ENCODE measurements at places on chromosomes 3 and 15.

- no peak for DNase-seq
These were observed 13.0 kb upstream of the CACNA2D2 start for GRCh38 chr3:50516440-50516871.

DNA sequence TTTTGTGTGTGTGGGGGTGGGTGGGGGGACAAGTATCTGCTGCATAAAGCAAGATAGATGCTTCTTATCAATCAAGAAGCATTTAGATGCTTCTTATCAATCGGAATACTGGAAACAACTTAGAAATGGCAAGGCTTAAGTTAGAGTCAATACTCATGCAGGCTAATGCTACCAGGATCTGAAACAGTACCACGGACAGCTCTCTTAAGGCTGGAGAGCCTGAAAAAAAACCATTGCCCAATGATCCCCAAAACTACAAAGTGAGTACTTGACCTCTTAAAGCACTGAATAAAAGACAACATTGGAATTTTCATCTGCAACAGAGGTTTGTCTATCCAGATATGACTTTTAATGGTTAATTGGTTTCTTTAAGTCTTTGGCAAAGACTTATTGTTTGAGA is 262.3 kb downstream of the GAP43 start:
- DNase-seq: no peak

- no peak for DNase-seq
These were observed 7.7 kb downstream of the CCRL2 start for GRCh38 chr3:46414739-46415138.

DNA sequence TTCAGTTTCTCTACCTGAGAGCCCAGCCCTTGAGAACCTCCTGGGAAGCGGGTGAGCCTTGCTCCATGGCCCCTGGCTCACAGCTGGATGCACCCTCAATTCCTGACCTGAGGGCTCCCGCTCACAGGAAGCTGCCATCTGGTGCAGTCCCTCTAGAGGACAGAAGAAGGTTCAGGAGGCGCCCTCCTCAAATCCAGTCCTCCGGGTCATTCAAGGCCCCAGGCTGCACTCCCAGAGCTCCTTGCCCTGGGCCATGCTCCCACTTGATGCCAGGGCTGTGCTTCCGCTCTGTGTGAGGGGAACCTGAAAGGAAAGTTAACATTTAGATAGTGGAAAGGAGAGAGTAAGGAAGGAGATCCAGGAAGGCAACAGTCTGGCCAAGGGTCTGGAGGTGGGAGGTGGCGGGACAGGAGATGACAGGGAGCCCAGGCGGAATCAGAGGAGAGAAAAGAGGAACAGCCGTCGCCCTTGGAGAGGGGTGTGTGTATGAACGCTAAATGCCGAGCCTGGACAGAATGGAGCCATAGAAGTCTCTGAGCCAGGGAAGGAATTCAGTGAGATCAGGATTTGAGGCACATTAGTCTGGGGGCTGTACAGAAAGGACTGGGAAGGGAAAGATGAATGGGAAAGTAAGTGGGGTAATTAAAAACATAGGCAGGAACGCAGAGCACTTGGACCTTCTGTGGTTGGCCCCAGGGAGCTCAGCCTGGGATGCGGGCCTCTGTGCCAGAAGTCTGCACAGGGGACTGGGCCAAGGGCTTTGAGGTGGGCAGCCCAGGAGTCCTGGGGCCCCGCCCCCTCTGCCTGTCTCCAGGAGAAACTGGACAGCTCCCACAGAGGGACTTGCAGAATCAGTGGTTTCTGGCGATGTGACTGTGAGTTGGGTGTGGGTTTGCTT is 26.1 kb downstream of the TBC1D21 start:
- no peak for DNase-seq

- no peak for DNase-seq
These were observed 41.4 kb downstream of the MRPS25 start for GRCh38 chr3:15023719-15024118.

DNA sequence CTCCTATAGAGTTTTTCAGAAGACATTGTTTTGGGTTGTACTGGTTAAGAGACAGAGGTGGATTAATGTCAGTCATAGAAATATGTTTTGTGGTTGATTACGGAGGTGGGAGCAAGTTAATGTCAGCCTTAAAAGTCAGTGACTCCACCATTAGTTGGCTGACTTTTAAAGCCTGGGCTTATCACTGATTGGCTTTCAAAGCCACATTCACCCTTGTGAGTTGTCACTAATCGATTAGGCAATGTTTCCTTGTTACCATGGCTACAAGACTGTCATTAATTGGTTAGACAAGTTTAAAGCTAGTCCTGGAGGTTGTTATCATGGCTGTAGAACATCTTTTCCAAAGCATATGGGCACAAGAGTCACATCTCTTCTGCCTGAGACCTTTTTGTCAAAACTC is 73.0 kb downstream of the NEO1 start:
- DNase-seq: no peak

- DNase-seq: no peak
These were observed 34.0 kb downstream of the DZIP3 start for GRCh38 chr3:108623504-108623903.

DNA sequence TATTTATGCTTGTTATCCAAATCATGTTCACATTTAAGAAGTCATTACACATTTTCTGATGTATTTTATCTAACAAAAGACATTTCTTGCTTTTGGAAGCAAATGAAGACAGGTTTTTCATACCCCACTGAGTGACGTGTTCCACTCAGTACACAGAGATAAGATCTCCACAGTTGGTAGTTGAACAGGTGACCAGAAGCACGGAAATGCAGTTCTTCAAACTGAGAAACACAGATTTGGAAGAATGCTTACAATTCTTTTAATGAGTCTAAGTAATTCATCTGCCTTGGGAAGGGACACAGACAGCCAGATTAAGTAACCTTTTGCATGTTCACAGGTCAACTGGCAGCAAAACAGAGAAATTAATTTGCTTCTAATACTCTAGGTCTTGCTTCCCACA is 23.1 kb downstream of the PTX3 start:
- DNase-seq: no peak

DNA sequence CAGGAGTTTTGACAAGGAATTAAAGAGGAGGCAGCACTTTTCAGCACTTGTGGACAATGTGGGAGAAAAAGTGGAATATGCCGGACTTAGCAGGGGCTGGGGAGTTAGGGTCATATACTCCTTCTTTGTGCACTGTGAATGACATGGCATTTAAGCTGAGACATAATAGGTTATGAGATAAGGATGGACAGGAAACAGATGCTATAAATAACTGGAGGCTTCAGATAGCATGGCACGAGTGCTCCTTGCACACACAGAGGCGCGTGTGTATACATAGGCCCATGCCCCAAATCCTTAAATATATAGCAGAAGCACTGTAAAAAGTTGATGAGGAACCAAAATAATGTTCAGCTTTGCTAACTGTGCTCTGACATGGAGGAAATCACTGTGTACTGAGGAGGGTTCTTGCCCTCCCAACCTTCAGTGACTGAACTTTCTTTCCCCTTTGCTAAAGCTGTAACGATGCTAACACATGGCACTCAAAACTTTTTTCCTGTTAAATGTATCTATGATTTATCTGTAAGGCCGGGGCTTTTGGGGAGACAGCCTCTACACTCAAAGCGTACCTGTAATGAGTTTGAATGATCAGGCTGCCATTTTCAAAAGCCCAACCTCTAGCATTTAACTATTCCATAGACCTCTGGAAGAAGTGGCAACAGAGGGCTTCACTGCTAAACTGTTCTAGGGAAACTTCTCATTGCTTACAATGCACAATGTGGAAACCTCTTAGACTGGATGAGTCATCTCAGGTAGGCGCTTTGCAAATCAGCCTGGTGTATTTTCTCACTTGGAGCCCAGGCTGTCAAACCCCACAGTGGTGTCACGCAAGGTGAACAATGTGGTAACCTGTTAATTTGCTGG is 784.6 kb downstream of the NR2F2 start:
- DNase-seq: no peak

- no peak for DNase-seq
These were observed 19.7 kb downstream of the RAB11A start for GRCh38 chr15:65888981-65889380.

GRCh38 chr3:171306631-171307030 is 153.6 kb downstream of the TNIK start:
- peak; percentile 97 for DNase-seq

DNA sequence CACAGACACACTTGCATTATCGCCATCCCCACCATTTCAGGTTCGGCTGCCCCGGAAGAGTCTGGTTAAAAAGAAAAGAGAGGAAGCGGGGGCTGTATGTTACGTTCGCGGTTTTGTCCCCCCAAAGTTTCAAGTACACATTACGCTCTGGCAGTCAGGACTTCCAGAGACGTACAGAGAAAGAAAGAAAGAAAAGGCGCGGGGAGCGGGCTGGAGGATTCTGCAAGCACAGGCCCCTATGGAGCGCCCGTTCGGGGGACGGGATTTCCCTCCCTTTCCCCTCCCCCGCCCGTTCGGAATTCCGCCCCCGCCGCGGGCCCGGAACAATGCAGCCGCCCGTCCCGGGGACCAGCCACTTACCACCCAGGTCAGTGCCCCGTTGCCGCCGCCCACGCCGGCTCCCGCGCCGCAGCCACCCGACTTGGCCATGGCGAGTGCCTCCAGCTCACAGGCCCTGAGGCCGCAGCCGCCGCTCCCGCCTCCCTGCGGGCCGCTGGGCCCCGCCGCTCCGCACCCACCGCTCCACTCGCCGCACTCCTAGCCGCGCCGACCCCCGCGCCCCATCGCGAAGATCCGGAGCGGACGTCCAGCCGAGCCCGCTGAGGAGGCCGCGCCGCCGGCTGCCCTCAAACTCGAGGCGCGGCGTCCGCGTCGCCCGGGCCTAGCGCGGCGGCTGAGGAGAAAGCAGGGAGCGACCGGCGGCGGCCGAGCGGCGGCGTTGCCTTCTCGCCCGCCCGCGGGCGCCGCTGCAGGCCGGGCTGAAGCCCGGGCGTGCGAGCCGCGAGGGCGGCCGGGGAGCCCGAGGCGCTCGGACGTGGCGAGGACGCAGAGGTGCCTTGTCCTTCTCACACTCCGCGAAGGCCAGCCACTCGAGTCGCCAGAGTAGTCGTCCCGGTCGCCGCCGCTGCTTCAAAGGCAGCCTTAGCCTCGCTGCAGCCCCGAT is 567 bp downstream of the TOP2B start:
- DNase-seq: no peak

GRCh38 chr3:57805674-57806073 is 49.6 kb downstream of the SLMAP start:
- no peak for DNase-seq

- DNase-seq: no peak
These were observed 589 bp downstream of the EPB42 start for GRCh38 chr15:43219929-43220928.

DNA sequence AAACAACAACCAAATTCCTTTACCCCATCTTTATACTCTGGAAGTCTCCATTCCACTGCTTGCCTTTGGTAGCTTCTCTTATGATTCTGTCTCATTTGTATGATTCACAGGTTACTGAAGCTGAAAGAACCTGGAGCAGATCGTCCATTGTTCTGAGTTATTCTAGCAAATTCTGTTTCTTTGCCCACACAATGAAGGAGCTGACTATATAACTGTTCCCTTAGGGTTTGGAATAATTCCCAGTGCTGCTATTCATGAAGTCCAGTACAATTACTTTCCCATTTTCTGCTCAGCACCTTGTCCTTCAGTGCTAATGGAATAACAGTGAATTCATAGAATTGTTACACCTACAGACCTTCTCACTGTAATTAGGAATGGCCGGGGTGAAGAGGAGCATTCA is 167.8 kb downstream of the CHST2 start:
- no peak for DNase-seq

DNA sequence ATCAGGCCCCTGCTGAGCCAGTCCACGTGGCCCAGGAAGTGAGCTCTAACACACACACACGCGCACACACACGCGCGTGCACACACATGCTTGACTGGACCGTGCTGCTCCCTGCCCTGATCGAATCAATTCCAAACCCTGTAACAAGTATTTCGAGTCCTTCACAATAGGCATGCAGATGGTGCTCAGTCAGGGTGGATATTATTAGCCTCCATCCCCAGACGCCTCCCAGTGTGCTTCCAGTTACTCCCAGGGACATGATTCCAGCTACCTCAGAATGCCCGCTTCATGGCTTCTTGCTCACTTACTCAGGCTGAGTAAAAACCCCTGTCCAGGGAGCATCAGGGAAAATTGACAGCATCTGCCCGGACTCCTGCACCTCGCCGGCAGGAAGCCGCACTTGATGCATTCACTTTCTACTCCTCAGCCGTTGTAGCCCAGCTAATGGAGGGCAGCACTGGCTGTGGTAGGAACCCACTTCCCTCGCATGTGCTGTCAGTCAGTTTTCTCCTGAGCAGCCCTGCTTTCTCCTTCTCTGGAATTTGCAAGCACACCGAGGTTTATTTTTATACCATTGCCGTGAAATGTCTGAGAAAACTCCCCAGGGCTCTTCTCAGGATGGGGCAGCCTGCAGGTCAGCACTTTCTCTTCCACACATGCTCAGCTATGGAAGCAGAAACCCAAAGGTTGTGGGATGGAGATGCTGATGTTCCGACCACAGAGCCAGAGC is 126.1 kb upstream of the ABHD17C start:
- no peak for DNase-seq
